GM12892 (cell line): ENCODE measurements at places on chromosomes 2 and 18.
A peak's percentile ranks its signal among the peaks of the same experiment; 100 is the strongest.

- DNase-seq = no peak
Measured at GRCh38 chr2:237998530-237998929, 31.7 kb downstream of the UBE2F start.

- DNase-seq = no peak
Measured at GRCh38 chr2:218024336-218024735, 21.5 kb upstream of the TNS1 start.

DNA sequence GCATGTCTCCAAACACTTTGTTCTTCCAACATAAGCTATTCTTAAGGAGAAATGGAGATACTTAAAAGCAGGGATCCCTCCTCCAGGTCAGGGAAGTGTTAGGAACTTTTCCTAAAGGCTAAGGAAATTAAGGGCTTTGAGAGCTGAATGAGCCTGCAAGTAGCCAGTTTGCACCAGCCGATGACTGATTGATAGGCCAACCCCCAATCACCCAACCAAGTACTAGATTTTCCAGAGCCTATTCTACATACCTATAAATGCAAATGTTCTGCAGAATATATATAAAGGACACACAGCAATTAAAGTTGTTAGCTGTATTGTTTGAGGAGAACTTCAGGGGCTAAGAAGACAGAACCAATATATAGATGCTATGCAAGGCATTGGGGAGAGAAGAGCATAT lies 547.6 kb downstream of the NRXN1 start:
- no peak for DNase-seq

DNA sequence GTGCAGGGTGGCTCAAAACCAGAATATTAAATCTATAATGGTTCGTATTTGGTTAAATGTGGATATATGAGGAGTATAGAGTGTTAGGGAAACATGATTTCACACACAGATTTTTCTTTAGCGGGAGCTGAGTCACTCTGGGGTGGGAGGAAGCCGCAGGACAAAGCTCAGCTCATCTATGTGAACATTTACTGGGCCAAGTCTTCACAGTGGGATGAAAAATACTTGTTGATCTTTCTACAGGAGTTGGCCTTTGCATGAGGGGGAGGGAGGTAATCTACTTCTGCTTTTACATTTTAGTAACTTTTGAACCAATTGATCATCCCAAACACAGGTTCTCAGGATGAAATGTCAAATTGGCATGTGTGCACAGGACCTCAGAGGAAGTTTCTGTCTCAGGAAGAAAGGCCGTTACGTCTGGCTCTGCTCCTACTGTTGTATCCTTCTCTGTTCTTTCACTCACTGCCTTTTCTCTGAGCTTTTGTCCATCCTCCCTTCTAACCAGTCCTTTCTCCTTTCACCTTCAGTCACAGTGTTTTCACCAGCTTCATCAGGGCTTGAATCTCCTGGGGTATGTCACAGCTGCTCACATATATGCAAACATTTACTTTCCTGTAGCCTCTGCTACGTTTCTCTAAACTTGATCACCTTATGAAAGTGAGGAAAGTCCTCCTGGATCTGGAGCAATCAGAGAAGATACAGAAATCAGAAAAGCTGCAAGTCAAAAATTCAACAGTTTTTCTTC lies 943.3 kb upstream of the FANCL start:
- no peak for DNase-seq

GRCh38 chr2:1739322-1739957 lies 4.9 kb downstream of the PXDN start:
- no peak for DNase-seq

DNA sequence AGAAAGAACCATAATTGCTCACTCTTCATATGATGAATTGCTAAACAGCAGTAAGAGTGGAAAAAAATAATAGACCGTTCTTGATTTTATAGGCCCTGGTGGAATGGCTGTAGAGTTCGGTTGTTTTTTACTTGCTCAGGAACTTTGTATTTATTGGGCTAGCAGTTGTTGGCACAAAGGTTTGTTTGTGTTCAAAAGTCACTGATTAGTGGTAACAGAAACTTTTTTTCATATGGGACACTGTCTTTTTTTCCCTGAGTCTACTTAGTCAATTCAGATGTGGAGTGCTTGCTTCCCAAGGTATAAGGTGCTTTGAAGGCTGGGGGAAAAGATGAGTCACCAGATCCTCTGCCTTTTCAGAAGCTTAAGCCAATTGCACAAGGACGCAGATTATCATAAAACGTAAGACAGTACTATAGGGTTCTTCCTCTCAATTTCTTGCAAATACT lies 25.8 kb downstream of the PHLPP1 start:
- DNase-seq = no peak

DNA sequence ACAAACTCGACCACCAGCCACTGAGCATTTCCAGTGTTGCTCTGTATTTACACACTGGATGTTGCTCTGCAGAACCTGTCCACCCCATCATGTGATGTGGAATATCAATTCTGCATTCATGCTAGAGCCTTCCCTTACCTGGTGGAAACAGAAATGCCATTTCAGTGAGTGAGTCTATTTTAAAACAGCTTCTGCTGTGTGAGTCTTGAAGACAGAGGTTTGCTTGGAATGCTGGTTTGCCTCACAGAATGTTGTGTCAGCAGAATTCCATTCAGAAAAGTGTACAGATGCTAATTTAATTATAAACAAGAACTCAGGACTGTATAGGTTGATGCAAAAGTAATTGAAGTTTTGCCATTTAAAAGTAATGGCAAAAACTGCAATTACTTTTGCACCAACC lies 118.3 kb downstream of the MAP3K20 start:
- no peak for DNase-seq

DNA sequence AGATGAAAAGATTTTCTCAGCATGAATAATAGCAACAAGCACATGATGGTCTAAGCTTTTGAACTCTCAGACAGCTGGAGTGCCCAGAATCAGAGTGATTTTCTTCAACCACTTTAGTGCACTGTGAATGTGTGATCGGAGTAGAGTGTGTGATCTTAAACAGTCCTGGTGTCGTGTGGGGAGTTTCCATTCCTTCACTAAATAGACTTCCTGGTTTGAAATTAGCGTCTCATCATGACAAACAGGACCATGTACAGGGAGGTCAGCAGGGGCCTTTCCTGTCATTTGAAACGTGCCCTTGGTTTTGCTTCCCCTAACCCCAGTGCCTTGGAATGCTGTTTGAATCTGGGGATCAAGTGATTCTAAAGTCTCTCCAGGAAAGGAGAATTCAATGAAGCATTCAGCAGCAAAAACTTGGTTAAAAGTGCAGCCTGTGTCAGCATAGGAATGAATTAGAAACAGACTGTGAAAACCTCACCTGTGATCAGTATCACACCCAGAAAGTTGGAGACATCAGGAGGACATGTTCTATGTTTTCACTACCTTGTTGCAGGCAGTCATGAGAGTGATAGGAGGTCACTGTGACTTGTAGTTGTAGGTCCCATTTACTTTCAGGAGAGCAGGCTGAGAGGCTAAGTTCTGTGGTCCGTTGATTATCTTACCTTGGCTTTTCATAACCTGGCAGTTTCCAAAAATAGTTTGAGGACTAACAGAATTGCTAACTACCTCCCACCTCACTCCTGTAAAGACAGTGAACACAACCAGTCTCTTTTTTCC lies 400.3 kb downstream of the MTX2 start:
- peak; percentile 2 for DNase-seq

- DNase-seq = no peak
Measured at GRCh38 chr2:35864141-35864540, 491.4 kb upstream of the CRIM1 start.

DNA sequence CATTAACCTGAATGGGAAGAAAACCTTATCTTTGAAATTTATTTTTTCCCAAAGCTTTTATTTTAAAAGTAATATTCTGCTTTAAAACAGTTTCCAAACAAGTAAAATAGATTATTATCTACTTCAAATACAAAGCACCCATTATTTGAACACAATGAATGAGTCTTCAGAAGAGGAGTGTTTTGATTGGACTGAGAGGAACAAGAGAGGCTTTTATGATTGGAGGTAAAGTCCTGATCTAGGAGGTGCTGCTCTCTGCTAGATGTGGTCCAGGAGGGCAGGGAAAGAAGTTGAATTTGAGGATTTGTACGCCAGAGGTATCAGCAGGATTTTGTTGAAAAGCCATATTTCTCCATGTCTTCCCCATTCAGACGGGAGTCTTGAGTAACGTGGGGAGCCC lies 900.7 kb downstream of the SOCS6 start:
- no peak for DNase-seq

DNA sequence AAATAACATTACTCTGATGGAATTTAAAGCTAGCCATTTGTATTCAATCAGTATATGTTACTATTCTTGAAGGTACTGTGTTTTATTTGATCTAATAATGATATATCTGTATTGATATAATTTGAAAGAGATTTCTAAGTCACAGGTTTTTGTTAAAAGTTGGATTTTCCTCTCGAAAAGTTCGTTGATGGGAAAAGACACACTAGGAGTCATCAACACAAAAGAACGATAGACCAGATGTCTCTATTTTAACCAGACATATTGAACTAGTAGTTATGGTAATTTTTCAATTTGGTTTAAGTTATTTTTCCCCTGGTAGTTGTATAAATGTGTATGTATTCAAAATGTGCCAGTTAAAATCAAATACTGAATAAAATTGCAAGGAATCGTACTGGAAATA lies 2.5 kb downstream of the ASXL3 start:
- DNase-seq = no peak

GRCh38 chr2:22215517-22215916 lies 1091.7 kb downstream of the TDRD15 start:
- no peak for DNase-seq

- no peak for DNase-seq
Measured at GRCh38 chr2:120237491-120237902, 14.3 kb upstream of the TMEM185B start.

DNA sequence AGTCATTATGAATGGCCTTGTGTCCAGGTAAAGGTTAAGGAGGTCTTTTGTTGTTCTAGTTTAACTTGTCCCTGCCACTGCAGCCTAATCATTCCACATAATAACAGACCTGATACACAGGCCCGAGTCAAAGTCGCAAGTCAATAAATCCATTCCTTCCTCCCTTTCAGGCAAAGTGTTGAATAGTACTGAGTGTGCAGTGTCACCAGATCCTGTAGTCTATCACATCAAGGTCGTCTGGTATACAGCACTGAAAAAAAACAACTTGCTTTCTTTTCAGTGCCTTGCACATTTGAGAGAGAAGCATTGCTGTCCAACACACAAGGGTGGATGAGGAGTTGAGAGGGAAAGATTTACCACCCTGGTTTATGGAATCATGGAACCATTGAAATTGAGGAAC lies 606.2 kb downstream of the BCL11A start:
- no peak for DNase-seq

- DNase-seq = no peak
Measured at GRCh38 chr2:225104971-225105370, 62.7 kb upstream of the DOCK10 start.

- no peak for DNase-seq
Measured at GRCh38 chr2:127419448-127420038, 1.3 kb downstream of the PROC start.

DNA sequence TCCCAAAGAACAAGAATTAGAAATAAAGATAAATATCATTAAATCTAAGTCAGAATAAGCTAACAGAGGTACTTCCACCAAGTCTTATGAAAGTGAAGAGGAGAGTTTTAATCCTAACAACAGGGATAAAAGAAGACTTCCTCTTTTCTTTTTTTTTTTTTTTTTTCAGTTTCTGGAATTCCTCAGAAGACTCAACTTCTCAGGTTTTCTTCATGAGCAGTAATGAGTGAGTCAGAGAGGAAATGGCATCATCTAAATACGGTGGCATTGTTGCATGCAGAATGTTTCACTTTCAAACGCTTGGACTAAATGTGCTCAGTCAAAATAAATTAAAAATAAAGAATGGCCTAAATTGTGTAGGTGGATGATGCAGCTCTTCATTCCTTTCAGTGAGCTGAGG lies 45.6 kb upstream of the ARHGAP15 start:
- no peak for DNase-seq

GRCh38 chr2:53188851-53189510 lies 578.6 kb upstream of the CHAC2 start:
- DNase-seq = no peak

DNA sequence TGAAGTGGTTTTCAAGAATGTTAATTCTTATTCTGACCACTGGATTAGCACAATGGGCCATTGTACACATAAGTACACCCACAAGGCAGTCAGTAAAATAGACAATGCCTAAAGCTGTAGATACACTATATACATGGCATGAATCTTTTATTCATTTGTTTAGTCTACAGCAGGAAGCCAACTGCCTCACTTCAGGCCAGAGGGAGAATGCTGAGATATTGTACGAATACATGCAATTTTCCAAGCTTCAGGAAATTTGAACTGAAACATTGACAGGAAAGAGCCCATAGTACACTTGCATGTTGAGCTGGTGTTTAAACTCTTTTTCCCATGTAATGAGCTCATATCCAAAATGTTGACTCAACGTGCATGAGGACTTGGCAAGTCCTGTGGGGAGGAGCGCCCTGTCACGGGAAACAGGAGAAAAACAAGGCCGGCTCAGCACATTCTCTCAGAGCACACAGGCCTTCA lies 111.6 kb upstream of the CYP1B1 start:
- no peak for DNase-seq

DNA sequence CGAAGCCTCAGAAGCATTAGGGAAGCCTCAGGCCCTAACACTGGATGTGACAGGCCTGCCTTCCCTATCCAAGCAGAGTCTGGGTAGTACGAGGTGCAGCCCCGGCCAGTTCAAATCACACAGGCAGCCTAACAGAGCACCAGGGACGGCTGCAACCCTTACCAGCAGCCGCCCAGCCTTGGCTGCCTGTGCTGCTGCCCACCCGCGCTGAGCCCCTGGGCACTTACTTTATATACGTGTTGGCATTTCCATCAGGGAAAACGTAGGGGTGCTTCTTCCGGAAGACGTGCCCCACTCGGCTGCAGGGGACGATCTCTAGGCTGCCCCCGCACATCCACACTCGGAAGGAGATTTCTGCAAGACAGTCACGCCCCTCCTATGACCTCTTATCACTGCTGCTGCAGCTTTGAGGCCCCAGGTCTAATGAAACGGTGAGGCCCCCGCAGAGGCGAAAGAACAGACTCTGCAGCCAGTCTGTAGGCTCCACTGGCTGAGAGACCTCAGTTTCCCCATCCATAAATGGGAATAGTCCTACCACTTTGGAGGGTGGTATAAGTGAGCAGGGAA lies 124.7 kb upstream of the CAPN13 start:
- no peak for DNase-seq
